ENCODE measurements at places on chromosomes 2 and 18.
A peak's percentile ranks its signal among the peaks of the same experiment; 100 is the strongest.

- no peak for DNase-seq
Observed at GRCh38 chr2:95272781-95273180, 1.5 kb upstream of the PROM2 start.

DNA sequence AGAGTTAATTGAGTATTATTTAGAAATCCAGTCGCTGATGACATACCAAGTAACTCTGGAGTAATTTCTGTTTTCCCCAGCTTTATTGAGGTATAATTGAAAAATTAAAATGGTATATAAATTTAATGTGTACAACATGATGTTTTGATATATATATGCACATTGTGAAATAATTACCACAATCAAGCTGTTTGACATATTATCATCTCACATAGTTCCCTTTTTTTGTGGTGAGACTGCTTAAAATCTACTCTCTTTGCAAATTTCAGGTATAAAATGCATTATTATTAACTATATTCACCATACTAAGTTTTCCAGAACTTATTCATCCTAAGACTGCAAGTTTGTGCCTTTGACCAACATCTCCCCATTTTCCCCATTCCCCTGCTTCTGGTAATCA, 25.0 kb upstream of the SPAG16 start:
- no peak for DNase-seq

GRCh38 chr2:65786007-65786717, 353.8 kb upstream of the SPRED2 start:
- DNase-seq, result no peak

GRCh38 chr2:201263779-201264178, 3.4 kb downstream of the CASP8 start:
- no peak for DNase-seq

DNA sequence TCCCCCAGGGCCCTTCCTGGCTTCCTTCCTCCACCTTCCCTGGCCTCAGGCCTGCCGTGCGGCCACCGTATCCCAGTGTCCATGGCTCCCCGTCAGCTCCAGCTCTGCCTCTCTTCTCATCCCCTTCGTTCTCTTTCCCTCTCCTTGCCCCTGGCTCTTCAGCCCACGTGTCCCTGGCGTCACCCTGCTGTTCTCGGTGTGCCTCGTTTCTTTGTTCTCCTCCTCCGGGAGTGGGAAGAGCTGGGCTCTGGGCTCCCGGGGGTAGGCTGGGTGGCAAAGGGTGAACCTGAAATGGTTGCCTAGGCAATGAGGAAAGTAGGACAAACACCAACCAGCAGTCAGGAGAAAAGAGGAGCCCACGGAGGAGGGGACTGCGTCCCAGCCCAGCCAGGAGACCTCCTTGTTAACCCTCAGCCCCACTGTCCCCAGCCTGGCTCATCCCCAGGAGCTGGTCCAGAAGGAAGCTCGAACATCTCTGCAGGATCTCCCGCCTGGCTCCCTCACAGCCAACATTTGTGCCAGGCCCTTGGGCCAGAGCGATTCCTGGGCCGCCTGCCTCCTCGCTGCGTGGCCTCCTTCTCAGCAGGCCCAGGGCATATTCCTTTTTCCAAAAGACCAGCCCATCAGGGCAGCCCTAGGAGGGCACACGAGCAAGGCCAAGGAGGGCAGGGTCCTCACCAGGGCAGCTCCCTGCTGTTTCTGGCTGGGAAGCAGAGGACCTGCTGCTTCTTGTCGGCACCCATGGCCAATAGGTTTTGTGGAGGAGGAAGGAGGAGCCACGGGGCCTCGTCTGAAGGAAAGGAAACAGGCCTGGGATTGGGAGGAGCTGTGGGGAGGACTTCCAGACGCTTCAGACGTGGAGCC, 30.9 kb upstream of the DNMT3A start:
- DNase-seq, result no peak

DNA sequence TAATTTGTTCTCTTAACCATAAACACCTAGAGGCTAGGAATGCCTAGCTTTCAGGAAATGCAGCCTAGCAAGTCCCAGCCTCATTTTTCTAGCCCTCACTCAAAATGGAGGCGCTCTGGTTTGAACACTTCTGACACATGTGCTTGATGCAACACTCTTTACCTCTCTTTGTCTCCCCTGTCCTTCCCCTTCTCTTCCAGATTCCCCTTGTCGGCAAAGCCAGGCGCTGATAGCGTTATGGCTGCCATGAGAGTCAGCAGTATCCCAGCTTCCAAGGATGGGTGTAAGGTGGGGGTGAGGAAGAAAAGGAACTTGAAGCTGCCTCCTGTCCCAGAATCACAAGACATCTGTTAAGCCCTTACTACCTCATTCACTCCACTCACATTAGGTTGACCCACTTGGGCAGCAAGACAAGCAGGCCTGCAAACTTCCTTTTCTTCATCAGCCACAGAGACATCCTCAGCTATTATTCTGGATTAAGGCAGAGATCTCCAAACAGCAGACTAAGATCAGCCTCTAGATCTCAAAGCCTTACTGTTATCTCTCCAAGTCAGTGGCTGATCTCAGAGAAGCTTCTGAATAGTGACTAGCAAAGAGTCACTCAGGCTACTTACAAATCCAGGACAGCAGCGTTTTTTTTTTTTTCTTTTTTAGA, 1.9 kb upstream of the ST3GAL5 start:
- DNase-seq, result no peak

- no peak for DNase-seq
Observed at GRCh38 chr2:210844016-210844415, 287.6 kb downstream of the CPS1 start.

DNA sequence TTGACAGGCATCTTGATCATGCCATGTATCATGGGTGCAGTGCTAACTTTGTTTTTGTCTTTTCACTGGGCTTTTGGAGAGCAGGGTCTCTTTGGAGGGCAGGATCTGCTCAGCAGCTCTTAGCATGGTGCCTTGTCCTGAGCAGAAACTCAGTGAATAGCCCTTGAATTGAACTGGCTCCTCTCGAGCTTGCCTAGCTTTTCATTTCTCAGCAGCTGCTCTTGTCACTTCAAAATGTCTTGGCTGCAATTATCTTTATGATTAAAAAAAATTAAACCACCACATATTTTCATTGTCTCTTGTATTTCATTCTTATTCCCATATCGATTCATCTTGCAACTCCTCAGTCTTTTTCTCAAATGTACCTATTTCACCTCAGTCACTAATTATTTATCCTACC, 50.5 kb downstream of the CCDC85A start:
- DNase-seq, result no peak

DNA sequence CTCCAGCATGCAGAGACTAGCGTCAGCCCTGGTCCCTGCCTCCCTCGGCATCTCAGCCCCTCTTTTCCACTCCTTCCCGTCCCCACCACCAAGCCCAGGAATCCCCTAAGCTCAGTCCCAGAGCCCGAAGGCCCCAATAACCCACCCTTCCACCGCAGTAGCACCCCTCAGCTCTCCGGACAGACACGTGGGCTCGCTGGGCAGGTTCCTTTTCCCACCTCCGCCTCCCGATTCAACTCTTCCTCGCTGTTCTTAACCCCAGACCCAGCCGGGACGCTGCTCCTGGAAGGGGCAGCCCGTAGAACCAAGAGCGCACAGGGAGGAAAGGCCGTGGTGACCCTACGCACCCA, 1.4 kb downstream of the IHH start:
- DNase-seq, result peak; percentile 20

DNA sequence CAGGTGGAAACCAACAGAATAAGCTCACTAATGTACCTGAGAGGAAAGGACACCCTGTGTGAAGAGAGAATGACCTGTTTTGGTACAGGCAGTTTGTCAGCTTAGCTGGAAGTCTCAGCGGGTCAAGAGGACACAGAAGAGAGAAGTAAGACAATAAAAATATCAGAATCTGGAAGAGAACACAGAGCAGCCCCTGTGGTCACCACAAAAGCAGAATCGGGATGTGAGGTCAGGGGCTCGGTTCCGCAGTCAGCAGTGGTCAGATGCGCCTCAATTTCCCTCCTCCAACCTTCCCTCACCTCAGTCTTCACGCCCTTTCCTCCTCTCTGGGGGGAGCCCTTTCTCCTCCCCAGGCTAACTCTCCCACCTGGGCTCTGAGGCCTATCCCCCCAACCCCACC, 122.9 kb downstream of the AFF3 start:
- DNase-seq, result no peak

DNA sequence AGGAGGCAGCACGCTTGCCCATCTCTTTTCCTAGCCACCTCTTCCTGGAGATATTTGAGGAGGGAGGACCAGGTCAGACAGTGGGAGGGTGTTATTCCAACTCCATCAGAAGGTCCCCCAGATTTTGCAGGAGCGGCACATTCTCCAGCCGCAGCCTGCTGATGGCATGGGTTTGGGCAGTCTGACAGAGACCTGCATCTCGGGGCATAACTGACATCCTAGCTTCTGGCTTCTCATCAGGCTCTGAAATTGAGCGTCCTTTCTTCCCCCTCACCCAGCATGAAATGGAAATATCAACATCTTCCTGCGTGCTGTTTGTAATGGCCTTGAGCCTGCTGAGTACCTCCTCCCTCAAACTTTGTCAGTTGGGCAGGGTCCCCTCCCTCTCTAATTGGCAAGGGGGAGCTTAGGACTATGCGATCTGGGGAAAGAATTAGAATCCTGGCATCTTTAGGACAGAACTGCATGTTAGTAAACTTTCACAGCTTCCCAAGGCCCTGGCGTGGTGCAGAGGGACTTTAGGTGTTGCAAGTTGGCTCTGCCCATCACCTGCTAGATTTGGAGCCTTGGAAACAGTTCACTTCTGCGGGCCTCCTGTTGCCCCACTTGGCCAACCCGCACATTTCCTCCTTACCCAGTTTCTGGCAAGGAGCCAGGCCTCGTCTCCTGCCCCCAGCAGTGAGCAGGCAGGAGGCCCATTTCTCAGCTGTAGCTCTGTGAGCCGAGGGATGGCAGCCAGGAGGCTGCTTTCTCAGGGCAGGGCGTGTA, 2.2 kb downstream of the ITM2C start:
- DNase-seq, result no peak

DNA sequence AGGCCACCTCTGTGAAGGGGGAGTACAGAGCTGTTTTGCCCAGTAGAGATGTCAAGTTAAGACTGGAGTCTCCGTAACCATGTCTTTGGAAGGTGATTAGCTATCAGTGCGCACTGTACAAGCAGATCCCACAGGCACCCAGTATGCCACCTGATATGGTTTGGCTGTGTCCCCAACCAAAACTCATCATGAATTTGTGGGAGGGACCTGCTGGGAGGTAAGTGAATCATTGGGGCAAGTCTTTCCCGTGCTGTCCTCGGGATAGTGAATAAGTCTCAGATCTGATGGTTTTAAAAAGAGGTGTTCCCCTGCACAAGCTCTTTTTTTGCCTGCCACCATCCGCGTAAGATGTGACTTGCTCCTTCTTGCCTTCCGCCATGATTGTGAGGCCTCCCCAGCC, 90.2 kb downstream of the ACTR2 start:
- DNase-seq, result no peak

DNA sequence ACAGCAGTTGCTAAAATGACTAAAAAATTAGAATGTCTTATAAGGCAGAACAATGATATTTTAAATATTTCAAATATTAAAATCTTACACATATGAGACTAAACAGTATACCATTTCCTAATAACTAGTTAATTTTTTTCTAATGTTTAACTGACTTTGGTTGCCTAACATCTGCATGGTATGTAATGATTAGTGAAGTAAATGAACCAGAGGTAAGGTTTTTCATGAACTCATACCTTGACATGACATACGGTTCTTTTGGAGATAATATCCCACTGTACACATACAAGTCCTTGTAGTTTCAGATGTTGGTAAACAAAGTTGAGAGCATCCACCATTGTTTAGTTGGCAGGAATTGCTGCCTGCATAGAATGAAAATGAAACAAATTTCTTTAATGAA, 1360.2 kb downstream of the LRP1B start:
- no peak for DNase-seq

GRCh38 chr2:38076152-38076709, 280 bp upstream of the CYP1B1 start:
- DNase-seq, result peak; percentile 41

DNA sequence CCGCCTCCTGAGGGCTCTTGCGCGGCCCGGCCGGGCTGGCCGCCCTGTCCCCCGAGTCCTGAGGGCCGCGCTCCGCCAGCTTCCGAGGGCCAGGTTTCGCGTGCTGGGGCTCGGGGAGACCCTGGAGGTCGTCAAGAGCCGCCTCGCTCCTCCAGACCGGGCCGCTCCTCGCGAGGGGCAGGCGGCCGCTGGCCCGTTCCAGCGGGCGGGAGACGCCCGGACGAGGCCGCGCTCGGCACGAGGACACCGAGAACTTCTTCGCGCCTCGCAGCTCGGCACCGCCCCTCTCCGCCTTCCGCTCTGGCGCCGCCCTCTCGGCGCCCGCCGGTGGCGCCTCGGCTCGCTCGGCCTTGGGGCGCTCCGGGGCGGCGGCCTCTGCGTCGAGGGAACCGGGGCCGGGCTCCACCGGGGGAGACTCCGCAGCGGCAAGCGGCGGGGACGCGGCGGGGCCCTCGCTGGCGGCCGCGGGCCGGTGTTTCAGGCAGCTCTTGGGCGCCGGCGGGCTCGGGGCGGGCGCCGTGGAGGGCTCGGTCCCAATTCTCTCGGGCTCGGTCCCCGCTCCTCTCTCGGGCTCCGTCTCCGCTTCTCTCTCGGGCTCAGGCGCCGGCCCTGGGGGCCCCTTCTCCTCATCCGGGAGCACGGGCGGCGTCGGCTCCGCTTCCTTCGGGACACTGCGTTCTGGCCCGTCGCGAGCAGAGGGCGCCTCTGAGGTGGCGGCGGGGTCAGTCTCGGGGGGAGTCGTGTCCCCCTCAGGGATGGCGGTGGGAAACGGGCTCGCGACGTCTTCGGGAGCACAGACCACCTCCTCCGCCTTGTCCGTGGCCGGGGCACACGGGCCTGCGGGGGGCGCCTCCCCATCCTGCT, 91.6 kb upstream of the MGAT4A start:
- no peak for DNase-seq

- no peak for DNase-seq
Observed at GRCh38 chr2:159226608-159227385, 59.7 kb downstream of the WDSUB1 start.

Measured in GM19239 (cell line).